ENCODE measurements at places on chromosomes 3 and 15.

DNA sequence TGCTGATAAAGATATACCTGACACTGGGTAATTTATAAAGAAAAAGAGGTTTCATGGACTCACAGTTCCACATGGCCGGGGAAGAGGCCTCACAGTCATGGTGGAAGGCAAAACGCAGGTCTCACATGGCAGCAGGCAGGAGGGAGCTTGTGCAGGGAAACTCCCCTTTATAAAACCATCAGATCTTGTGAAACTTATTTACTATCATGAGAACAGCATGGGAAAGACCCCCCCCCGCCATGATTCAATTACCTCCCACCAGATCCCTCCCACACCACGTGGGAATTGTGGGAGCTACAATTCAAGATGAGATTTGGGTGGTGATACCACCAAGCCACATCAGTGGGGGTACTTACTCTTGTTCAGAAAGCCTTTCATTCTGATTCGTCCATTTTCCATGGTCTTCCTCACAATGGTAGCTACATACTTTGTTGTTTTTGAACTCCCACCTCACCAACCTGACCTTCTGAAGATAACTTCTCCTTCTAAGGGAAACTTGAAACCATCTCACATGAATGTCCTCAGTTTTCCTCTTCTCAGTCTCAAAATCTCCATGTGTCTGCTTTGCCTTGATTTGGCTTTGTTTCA, 275.6 kb upstream of the PROK2 start:
- DNase-seq: no peak

DNA sequence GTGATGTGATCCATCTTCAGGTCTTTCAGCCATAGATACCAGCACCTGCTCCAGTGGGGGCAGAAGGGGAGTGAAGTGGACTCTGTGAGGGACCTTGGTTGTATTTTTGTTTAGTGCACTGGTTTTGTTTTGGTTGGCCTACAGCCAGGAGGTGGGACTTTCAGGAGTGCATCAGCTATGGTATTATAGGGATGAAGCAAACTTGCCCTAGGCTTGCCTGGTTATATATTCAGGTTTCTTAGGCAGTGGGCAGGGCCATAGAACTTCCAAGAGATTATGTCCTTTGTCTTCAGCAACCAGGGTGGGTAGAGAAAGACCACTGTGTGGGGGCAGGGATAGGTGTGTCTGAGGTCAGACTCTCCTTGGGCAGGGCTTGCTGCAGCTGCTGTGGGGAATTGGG, 337.3 kb upstream of the SGO1 start:
- DNase-seq: no peak

DNA sequence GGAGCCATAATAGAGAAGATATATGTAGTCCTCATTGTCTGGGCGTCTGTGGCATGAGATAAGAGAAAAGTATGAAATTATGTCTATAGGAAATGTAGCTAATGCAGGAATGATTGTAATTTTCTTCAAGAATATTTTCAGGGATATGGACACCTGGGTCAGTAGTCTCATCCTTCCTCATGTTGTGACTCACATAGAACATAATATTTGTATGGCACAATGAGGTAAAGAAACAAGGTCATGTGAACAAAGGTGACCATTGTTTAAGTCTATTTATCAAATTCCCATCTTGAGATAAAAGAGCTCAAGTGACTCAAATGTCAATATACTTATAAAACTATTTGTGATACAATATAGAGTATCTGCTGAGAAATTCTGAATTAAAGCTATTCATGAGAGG, 345.5 kb upstream of the ROBO1 start:
- DNase-seq: no peak

- DNase-seq: no peak
Observed at GRCh38 chr3:30496066-30496966, 110.1 kb upstream of the TGFBR2 start.

DNA sequence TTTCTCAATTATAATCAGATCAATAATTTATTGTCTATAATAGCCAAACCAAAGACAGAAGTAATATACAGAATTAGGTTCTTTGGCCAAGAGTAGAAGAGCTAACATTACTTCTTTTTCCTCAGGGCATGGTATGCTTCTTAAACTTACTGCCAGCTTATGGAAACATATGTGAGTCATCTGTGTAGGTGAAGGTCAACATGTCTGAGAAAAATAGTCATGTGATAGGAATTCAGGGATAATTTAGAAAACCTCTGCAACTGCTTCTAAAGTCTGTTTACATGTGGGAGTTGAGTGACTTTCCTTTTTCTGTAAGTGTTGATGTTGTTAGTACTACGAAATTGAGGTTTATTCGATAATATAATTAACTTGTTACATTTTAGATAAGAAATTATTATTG, 19.2 kb upstream of the MAP6D1 start:
- no peak for DNase-seq
